ENCODE measurements at places on chromosomes 2 and 18.
A peak's percentile ranks its signal among the peaks of the same experiment; 100 is the strongest.

- H3K27ac ChIP-seq, result peak overlapping the region; percentile 87
- DNase-seq, result no peak
- H3K4me3 ChIP-seq, result no peak overlapping the region
- H3K36me3 ChIP-seq, result peaks cover 9% of the 10 kb centered on the region
These were observed 205.7 kb downstream of the TCF4 start for GRCh38 chr18:55382277-55382805.

DNA sequence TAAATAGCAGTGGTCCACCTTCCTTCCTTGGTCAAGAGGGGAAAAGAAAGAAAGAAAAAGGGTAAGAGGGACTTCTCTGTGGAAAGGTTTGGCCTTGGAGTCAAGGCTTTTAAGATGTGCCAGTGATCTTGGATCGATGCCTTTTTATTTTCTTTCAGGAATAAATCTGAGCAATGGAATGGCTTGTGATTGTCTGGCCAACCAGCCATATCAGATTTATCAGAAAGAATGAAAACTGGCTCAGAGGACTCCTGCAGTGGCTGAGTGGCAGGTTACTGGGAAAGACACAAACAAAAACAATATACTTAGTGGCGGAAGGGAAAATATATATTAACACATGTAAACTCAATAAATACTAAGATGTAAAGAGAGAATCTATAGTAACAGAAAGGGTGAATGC lies 4.3 kb downstream of the ERBB4 start:
- H3K4me3 ChIP-seq, result no peak overlapping the region
- peaks cover 4% of the 10 kb centered on the region for H3K4me1 ChIP-seq
- peaks cover 8% of the 10 kb centered on the region for H3K27me3 ChIP-seq
- H3K27ac ChIP-seq, result no peak overlapping the region
- no peak for DNase-seq
- H3K36me3 ChIP-seq, result no peaks in the 10 kb centered on the region

DNA sequence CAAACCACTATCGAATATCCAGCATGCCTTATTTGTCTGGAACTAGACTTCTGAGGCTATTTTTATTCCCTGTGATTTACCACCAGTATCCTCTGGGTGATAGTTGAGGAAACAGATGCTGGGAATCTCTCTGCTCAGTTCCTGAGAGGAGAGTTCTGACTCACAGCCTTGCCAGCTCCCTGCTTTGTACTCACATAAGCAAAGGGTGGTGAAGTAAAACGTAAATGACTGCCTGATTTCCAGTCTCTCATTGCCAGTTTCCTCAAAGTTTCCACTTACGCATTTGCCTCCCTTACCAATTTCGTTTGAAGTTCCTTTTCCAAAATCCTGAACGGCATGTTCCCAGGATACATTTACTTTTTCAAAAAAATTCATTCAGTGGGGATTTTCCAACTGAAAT lies 69.2 kb upstream of the HNRNPA3 start:
- H3K36me3 ChIP-seq, result no peaks in the 10 kb centered on the region
- peaks cover 3% of the 10 kb centered on the region for H3K4me1 ChIP-seq
- no peak overlapping the region for H3K4me3 ChIP-seq
- no peak for DNase-seq
- peaks cover 3% of the 10 kb centered on the region for H3K27me3 ChIP-seq

DNA sequence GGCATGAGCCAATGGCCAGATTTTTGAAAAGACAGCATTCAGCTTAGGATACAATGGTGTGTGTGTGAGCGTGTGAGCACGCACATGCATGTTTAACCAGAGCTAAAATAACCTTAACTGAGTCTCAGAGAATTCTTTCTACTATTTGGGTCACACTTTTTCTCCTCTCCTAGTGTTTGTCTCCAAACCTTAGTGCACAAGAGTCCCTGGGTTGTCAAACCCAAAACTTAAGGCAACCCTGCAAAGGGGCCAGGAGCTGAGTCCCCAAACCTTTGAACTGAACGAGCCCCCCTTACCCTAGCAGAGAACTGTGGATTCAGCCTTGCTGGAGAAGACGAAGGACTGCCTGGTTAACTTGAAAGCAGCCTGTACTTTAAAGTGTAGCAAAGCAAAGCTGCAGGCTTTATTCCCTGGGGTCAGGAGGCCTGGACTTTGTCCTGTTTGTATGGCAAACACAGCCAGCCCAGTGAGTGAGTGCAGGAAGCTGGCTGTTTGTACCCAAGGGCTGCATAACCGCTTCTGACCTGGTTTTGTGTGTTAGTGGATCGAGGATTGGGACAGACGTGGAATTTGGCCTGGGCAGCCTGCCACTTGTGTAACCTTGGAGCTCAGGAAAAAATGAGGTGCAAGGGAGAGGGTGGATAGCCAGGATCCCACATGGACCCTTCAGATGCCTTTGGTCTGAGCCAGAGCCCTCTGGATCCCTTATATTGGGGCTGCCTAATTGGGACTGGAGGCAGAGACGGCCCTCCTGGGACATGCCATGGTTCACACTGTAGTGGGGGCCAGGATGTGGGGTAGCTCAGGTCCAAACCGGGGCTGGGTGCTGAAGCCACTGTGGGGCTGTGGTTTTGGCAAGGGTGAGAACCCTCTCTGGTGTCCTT lies 6.4 kb upstream of the PSMD1 start:
- no peak overlapping the region for H3K27ac ChIP-seq
- H3K4me1 ChIP-seq, result peaks cover 10% of the 10 kb centered on the region
- H3K4me3 ChIP-seq, result no peak overlapping the region
- no peaks in the 10 kb centered on the region for H3K36me3 ChIP-seq
- peaks cover 6% of the 10 kb centered on the region for H3K27me3 ChIP-seq
- DNase-seq, result no peak

DNA sequence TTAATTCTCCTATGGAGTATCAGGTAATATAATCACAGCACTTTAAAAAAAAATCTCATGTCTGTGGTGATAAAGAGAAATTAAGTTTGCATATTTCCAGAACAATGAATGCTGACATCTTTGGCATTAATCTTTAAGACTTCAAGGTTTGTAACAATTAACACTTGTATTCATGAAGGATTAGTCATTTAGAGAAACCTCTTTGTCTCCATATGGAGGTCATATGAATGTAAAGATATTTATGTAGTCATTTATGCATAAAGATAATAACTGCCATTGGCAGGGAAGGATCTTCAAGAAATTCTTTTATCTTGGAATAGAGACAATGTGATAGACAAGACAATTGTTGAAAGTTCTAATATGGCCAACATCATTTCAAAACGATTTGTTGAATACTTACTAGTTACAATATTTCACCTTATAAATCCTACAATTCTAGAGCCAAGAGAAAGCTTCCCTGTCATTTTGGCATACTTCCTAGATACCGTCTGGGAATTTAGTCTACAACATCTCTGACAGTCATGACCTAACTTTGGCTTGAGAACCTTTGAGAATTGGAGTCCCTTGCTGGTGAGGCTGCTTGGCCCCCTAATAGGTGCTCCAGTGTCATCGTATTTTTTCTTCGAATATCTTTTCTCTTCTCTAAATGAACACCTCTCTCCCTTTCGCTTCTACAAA lies 33.6 kb downstream of the RASGRP3 start:
- peaks cover 28% of the 10 kb centered on the region for H3K4me1 ChIP-seq
- H3K27me3 ChIP-seq, result no peaks in the 10 kb centered on the region
- peak overlapping the region; percentile 33 for H3K27ac ChIP-seq
- H3K36me3 ChIP-seq, result peaks cover 7% of the 10 kb centered on the region

DNA sequence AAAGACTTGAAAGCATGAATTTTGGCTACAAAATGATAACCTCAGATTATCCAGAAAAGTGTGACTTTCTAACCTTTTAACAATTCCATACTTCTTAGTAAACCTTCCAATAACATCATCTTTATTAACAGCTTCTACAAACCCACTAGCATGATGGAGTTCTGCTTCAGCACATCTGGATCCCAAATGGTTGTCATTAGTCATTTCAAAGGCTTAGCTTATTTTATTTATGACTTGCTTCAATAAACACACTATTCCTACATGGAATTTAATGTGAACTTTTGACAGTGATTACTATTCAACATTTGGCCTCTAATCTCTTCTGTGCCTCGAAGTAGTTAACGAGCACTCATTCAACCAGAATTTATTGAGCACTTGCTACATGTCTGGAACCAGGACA lies 808.3 kb downstream of the TSN start:
- DNase-seq, result no peak
- H3K36me3 ChIP-seq, result no peaks in the 10 kb centered on the region
- no peaks in the 10 kb centered on the region for H3K27me3 ChIP-seq
- H3K4me1 ChIP-seq, result no peaks in the 10 kb centered on the region
- H3K27ac ChIP-seq, result no peak overlapping the region

GRCh38 chr2:29747786-29748470 lies 173.5 kb downstream of the ALK start:
- no peak overlapping the region for H3K27ac ChIP-seq
- no peaks in the 10 kb centered on the region for H3K4me1 ChIP-seq
- H3K27me3 ChIP-seq, result no peaks in the 10 kb centered on the region
- H3K36me3 ChIP-seq, result no peaks in the 10 kb centered on the region
- DNase-seq, result no peak

DNA sequence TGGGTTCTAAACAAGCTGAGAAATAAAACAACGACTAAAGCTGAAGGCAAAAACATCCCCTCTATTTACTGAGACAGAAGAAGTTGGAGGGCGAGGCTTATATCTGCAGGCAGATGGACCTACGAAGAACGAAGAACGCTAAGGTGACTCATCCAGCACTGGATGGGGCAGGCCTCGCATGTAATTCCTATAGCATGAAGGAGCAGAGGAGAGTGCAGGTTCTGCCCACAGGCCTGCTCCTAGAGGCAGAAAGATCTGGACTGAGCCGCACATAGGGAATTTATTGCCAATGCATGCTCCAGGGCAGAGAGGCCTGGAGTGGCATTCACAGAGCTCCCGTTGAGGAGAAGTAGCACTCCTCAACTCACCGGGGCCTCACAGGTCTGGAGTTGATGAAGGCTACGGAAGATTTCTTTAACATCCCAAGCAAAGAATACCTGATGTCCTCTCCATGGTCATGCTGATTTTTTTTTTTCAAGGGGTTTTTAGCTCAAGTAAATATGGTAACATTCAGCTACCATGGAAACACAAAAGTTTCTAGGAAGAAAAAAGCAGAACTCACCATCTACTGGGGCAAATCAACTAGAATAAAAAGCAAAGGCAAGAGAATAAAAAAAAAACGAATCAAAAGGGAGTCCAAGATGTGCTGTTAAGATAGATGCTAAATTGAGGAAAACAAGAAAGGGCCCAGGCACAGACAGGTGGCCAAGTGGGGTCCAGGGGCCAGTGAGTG lies 10.4 kb upstream of the METTL21A start:
- no peak overlapping the region for H3K4me3 ChIP-seq
- peaks cover 4% of the 10 kb centered on the region for H3K4me1 ChIP-seq
- DNase-seq, result no peak
- H3K27ac ChIP-seq, result peak overlapping the region; percentile 62

DNA sequence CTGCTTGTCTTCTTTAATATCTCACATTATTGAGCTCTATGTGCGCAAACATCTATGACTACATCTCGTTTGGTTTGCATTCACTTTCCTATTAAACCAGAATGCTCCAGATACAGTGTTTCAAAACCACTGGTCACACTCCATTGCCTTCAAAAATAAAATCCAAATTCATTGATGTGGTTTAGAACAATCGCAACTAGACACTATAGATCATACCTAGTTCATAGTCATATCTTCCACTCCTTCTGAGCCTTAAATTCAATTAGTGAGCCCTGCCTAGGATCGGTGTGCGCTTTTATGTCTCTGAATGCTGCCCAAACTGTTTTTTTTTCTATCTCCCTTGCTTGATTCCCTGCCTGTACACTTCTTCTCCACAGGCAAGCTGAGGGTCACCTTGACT lies 238.5 kb upstream of the RGPD4 start:
- DNase-seq, result no peak
- H3K36me3 ChIP-seq, result no peaks in the 10 kb centered on the region
- no peak overlapping the region for H3K4me3 ChIP-seq

- no peak for DNase-seq
- no peaks in the 10 kb centered on the region for H3K36me3 ChIP-seq
- H3K4me3 ChIP-seq, result no peak overlapping the region
- peaks cover 4% of the 10 kb centered on the region for H3K27me3 ChIP-seq
- H3K4me1 ChIP-seq, result no peaks in the 10 kb centered on the region
These were observed 54.8 kb upstream of the DOCK10 start for GRCh38 chr2:225097035-225097434.

DNA sequence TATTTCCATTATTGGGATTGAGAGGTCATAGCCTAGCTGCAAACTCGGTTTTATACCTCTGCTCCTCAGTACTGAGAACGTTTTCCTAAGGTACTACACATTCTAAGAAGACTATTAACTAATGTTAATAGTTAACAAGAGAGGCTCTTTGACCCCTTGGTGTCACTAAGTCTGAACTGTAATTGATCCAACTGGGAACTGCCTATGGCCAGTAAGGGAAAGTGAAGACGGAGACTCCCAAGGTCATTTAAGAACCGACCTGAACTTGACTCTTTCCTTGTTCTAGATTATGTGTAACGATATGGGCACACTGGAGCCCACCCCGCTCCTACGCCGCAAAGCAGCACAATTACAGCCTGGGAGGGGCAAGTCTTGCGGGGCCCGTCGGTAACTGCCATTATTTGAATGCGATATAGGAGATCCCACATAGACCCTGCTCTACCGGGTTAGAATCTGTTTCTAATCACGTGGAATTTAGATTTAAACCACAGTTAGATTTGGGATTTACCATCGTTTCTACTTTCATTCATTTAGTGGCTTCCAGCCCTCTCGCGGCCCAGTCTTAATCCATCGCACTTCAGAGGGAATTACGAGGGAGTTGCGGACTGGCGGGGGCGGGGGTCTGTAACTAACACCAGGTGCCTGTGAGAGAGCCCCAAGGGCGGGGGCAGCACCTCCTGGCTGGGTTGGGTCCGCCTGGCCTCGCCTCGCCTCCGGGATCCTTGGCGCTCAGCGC lies 84.1 kb upstream of the EPB41L3 start:
- no peak overlapping the region for H3K27ac ChIP-seq
- no peaks in the 10 kb centered on the region for H3K36me3 ChIP-seq
- peaks cover 12% of the 10 kb centered on the region for H3K27me3 ChIP-seq
- H3K4me3 ChIP-seq, result peak overlapping the region; percentile 24

DNA sequence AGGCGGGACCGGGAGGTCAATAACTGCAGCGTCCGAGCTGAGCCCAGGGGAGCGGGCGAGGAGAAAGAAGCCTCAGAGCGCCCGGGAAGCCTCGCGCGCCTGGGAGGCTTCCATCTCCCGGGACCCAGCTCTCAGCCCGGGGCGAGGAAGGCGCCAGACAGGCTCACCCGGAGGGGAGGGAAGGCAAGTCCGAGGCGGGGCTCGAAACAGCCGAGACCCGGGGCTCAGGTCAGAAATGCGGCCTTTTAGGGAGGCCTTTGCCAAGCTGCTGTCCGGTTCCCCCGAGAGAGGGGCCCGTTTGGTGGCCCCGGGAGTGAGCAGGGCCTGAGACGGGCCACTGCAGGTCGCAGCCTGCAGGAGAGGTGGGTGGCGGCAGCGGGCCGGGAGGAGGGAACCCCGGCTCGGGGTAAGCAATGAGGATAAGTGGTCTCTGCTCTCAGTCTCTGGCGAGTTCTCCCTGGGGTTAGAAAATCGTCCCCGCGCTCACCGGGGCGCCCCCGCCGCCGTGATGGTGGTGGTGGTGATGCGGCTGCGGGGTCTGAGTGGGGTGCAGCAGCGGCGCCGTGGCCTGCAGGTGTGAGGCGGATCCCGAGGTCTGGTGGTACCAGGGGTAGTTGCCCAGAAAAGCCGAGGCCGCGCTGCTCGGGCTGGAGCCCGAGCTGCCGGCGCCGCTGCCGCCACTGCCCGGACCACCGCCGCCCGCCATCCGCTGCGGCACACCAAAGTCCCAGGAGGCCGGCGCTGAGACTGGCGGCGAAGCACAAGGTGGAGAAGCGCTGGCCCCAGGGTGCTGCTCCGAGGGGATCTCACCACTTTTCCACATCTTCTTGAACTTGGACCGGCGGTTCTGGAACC lies 2.4 kb downstream of the DLX2 start:
- peak overlapping the region; percentile 29 for H3K4me3 ChIP-seq
- peaks cover 29% of the 10 kb centered on the region for H3K27me3 ChIP-seq
- peak; percentile 42 for DNase-seq
- H3K36me3 ChIP-seq, result no peaks in the 10 kb centered on the region
- H3K4me1 ChIP-seq, result peaks cover 23% of the 10 kb centered on the region
